Cardiac septum (tissue), 1 donor: ENCODE measurements at places on chromosomes 3 and 15. TPM values are rescaled to one million over a fixed set of nuclear protein-coding genes. Genes with fewer than 3 reads are reported as not detected.

Gene CXCR6
- total RNA-seq: 0.32 TPM

Gene PLSCR4
- 14.2 TPM for total RNA-seq

Gene KLHL6
- 2.2 TPM for total RNA-seq

Gene CD86
- 1.9 TPM for total RNA-seq

Gene SLC28A2
- total RNA-seq: not detected
